Activated naive CD8-positive, alpha-beta T cell treated with anti-CD3 and anti-CD28 coated beads, Interleukin-2, amount 10 ng/mL, durations not matched to agents 7 days and 5 days (primary cell): ENCODE measurements at places on chromosomes 3 and 15. TPM values are rescaled to one million over a fixed set of nuclear protein-coding genes. Genes with fewer than 3 reads are reported as not detected.

DNA sequence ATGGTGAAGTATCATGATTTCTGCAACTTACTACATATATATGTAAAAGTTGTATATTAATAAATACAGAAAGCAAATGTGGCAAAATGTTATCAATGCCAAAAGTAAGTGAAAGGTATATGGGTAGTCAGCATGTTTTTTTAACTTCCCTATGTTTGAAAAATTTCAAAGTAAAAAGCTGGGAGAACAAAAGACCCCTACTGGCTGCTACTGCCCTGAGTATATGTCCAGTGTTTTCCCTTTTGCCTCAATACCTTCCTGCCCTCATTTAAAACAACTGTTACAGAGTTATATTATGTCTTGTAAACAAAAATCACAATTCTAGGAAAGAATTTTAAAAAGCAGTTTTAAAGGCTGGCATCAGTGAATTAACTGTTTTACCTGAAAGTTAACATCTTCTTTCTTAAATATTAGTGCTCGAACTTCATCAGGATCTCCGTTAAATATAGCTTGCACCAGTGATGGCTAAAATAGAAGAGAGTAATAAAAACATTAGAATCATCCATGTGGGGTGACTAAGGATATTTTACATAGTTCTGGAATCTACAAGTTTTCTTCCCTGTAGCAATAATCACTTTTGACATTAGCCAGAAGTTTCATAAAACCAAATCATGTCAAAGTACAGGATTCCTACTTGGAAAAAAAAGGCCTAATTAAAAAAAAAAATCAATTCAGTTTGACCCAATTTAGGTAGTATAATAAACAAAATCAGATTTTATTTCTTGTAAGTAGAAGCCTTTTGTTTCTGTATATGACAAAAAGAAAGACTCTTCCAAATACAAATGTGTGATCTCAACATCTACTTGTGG, 2.7 kb downstream of the ANKRD28 start:
- DNase-seq: no peak

DNA sequence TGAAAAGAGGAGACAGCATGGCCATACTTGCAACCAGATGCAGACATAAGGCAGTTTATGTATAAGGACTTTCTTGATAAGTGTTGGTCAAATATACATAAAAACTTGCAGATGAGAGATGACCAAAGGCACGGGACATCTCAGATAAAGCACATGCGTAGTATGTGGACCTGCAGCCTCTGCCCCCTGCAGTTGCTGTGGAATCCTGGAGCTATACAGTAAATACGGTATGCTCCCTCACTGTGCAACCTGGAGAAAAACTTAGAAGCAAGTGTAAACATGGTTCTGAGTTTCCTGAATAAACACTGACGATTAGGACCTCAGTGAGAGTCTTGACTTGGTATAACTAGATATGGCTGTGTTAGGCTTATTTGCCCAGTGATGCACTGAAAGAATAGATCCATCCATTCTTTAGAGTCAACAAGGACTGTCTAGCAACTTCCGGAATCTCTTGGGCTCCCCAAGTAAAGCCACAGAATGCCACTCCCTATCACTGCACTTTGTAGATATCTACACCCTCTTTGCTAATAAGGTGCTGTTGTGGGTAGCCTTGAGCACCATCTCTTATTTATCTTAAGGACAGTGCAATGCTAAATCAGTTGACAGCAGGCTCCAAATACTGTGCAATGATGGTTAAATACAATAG, 40.2 kb downstream of the GJD2 start:
- no peak for DNase-seq

DNA sequence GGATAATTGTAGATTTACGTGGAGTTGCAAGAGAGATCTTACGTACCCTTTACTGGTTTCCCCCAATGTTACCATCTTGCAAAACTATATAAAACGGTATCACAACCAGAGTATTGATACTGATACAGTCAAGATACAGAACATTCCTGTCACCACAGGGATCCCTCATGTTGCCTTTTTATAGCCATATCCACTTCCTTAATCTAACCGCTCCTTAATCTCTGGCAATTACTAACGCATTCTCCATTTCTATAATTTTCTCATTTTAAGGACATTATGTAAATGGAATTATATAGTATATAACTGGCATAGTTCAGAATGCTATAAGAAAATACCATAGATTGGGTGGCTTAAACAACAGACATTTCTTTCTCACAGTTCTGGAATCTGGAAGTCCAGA, 61.1 kb downstream of the SEC22A start:
- DNase-seq: no peak

DNA sequence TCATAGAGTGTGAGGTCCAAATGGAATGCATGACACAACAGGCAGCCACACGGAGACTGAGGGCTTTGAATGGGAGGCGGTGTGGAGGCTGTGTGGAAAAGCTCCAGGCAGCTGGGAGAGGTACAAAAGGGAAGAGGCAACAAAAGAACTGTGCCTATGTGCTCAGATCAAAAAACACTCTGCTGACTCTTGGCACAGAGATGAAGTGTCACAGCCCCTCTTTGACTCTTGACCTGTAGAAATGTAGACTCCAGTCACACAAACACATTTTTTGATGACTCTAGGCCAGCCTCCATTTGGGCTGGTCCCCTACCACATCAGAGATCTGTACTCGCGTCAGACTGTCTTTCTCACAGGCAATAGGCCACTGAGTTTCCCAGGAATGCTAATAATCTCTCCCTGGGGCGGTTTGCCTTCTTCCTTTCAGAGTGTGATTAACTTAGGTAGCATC, 456.0 kb downstream of the TUSC7 start:
- no peak for DNase-seq

DNA sequence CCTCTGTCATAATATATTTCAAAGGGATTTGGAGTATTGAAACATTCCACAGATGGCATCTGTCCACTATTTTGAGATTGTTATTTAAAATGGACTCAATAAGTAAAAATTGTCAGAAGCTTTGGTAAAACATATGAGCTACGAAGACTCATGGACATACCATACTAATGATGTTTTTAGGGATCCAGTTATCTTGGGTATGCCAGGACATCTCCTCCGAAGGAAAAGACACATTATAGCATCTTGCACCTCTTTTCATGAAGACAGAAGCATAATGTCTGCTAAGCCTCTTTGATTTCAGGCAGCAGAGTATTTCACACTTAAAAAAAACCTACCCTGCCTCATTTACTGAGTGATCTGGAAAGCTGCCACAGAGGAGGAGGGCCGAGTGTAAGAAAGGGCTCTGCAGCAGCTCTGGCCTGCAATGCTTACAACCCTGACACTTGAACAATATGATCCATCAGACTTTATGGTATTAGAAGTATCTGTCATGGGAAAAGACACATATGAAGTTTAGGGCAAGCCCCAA, 284.8 kb downstream of the TUSC7 start:
- DNase-seq: no peak

- no peak for DNase-seq
These were observed 38.4 kb downstream of the RASGRF1 start for GRCh38 chr15:79051941-79052731.

DNA sequence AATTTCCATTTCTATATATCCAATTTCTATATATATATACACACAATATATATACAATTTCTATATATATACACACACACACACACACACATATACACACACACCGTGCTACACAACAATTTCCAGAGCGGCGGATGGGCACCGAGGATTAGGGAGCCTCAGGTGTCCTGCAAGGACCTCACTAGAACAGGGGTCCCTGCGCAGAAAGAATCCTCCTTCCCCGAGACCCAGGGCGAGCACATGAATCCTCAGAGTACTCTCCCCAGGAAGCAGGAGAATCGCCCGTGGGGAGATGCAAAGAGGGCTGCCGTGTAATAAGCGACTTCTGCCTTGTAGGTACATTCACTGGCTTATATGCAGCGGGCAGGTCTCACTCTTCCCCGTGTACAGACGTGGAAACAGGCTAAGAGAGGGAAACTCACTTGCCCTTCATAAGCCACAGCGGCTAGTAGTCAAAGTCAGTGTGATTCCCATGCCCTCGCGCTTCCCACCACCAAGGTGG, 467 bp downstream of the PIF1 start:
- no peak for DNase-seq

- no peak for DNase-seq
These were observed 221.9 kb upstream of the LRIG1 start for GRCh38 chr3:66722675-66723074.

DNA sequence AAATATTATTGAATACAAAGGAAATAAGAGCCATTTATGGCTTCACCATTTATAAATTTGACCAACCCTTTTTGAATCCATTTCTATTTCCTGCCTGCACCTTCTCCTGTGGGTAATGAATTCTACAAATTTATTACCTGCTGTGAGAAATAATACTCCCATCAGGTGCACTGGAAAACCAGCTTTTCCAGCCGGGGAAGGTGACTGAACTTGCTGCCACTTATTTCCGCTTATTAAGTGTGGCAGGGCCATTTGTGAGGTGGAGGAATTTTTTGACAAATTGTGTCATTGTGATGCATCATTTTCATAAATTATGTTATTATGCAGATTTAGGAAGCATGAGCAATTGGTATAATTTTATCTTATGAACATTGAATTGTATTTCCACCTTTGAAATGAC, 151.1 kb downstream of the SQOR start:
- DNase-seq: no peak

DNA sequence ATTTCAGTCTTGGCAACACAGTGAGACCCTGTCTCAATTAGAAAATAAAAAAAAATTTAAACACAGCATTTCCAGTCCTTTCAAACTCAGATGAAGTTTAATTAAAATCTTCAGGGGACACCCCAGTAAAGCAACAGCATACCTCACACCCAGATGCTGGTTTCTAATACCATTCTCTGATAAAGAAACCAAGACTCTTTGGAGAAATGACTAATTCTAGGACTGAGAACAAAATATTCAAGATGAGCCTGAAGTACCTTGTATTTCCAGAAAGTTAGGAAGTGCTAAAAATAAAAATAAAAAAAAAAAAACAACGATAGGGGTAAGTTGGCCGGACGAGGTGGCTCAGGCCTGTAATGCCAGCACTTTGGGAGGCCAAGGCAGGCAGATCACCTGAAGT, 14.0 kb upstream of the MAP4 start:
- no peak for DNase-seq

GRCh38 chr15:69998541-69999391, 99.0 kb downstream of the TLE3 start:
- no peak for DNase-seq

DNA sequence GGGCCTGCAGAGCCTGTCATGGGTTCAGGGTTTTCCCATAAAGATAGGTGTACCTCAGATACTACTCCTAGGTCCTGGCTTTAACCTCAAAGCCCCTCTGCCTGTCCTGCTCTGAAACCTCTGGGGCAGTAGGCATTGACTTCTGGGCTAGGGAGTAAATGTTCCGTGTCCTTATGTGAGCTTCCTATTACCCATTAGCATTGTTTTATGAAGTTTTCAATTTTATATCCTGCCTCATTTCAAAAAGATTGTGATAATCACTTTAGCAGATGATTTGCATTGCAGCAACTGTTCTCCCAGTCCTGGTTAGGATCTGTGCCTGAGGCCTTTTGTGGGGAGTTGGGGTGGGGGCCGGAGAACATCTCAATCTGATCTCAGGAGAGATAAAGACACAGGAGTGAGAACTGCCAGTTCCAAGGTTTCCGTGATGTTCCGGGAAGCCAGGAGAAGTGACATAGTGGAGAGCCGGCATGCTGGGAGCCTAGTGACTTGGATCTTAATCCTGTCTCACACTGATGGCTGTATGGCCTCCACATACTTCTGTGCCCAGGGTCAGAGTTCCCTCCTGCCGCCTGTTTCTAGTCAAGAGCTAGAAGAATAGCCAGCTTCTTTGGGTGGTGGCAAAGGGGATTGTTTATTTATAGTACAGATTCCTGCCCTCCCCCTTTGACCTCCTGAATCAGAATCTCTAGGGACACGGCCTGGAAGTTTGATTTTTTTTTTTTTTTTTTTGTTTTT, 10.6 kb downstream of the TPM1 start:
- DNase-seq: no peak

The RPLP1 gene
- 1,910 TPM for total RNA-seq

The CIP2A gene
- total RNA-seq: 48.4 TPM

The CACNA2D2 gene
- total RNA-seq: 2.5 TPM

The ITIH1 gene
- not detected for total RNA-seq

The CCR1 gene
- total RNA-seq: 58.6 TPM

The ERICH6 gene
- 0.23 TPM for total RNA-seq

The FOXB1 gene
- total RNA-seq: 0.78 TPM
